ENCODE measurements at places on chromosomes 4 and X. TPM values are rescaled to one million over a fixed set of nuclear protein-coding genes. Genes with fewer than 3 reads are reported as not detected.

Gene SYNPO2
- 12.3 TPM for total RNA-seq

Gene ETNPPL
- total RNA-seq, result not detected

Gene NAA11
- total RNA-seq, result not detected

Gene NKX3-2
- 4.9 TPM for total RNA-seq

Gene NKX6-1
- 0.49 TPM for total RNA-seq

DNA sequence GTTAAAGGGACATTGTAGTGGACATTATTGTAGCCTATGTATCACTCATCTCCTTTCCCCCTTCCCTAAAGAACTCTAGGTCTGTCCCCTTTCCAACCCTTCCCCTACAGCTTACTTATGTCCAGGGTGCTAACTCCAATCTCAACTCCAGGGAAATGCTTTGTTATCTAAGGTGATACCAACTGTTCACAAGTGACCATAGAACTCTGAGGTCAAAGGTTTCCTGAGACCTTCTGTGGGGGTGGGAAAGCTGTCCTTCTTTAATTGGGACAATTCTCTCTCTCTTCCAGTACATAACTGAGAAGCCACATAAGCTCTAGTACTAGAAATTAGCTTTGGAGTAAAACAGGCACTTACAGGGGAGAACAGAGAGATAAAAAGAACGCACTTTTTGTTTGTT, 212.4 kb downstream of the NR3C2 start:
- H3K27ac ChIP-seq, result no peak overlapping the region
- H3K36me3 ChIP-seq, result no peaks in the 10 kb centered on the region
- H3K27me3 ChIP-seq, result no peaks in the 10 kb centered on the region

DNA sequence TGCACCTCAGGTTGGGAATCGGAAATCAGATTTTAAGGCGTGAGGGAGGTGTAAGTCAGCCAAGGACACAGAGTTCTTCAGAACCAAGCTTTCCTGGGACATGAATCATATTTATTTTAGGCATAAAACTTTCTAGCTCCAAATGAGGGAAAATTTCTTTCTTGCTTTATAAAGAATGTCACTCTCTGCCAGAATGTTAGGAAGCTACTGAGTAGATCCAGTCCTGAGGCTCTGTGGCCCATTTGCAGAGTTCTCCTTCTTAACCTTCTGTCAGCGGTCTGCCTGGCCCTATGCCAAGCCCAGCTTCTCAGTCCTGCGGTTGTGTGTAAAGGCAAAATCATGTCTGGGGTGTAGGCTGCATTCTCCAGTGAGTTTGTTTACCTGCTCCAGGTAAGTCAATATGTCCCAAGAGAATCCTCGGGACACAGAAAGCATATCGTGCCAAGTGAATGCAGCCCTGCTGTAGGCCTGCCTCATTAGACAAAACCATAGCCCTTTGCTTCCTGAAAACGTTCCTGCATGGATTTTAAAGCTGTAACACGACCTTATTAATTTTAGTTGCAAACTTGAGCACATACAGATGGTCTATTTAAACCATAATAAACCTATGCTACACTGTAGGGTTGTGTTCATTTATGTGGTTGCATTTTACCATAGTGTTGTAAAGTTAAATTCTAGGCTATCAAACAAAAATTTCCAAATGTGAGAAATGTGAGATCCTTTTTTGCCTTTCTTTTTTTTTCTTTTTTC, 29.2 kb upstream of the CCNI start:
- H3K27ac ChIP-seq, result peak overlapping the region; percentile 90
- H3K36me3 ChIP-seq, result no peaks in the 10 kb centered on the region
- peak overlapping the region; percentile 38 for H3K4me3 ChIP-seq
- no peak for DNase-seq

- no peak overlapping the region for H3K27ac ChIP-seq
- peaks cover 37% of the 10 kb centered on the region for H3K4me1 ChIP-seq
- H3K4me3 ChIP-seq, result no peak overlapping the region
- H3K36me3 ChIP-seq, result peaks cover 2% of the 10 kb centered on the region
These were observed 47.3 kb downstream of the RGS12 start for GRCh38 chr4:3340038-3340699.

DNA sequence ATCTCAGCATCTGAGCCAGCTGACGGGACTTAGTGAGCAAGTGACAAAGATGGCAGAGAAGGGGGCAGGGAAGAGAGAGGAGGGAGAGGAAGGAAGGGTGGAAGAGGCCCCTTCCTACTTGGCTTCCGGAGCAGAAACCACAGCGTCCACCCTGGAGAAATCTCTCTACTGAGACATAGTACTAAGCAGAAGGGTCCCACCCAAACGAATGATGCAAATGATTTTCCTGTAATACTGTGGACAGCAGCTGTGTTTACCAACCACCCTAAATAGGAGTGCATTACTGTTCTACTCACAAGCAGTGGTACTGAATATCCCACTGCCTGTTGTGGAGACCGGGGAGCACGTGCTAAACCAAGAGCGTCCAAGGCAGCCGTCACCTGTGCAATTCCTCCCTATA, 29.4 kb downstream of the DTHD1 start:
- H3K36me3 ChIP-seq, result no peaks in the 10 kb centered on the region
- no peak overlapping the region for H3K4me3 ChIP-seq
- H3K4me1 ChIP-seq, result no peaks in the 10 kb centered on the region
- H3K27me3 ChIP-seq, result no peaks in the 10 kb centered on the region
- H3K27ac ChIP-seq, result no peak overlapping the region

GRCh38 chr4:120718979-120719566, 203.5 kb downstream of the PRDM5 start:
- no peak overlapping the region for H3K4me3 ChIP-seq
- DNase-seq, result no peak
- H3K36me3 ChIP-seq, result peaks cover under 1% of the 10 kb centered on the region
- H3K27me3 ChIP-seq, result no peaks in the 10 kb centered on the region

DNA sequence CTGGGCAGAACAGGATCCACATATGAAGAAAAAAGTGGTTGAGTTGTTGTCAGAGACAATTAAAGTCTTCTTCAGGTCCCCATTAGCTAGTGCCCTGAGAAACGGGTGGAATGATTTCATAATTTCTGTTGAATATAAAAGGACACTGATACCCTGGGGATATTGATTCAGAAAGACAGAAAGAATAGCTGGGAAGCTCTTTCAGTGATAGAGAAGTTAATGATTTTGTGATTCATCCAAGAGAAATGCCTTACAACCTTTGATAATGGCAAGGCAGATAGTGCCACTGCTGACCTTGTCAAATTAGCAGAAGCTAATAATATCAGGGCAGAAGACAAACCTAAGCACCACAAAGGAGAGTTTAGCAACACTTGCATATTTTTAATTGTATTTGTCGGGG, 37.9 kb downstream of the UNC5C start:
- DNase-seq, result no peak
- H3K36me3 ChIP-seq, result peaks cover 2% of the 10 kb centered on the region
- peaks cover 27% of the 10 kb centered on the region for H3K4me1 ChIP-seq
- peak overlapping the region; percentile 22 for H3K27ac ChIP-seq

Measured in chondrocyte (in vitro differentiated cells).